ENCODE measurements at places on chromosomes 3 and 15. TPM values are rescaled to one million over a fixed set of nuclear protein-coding genes. Genes with fewer than 3 reads are reported as not detected.

DNA sequence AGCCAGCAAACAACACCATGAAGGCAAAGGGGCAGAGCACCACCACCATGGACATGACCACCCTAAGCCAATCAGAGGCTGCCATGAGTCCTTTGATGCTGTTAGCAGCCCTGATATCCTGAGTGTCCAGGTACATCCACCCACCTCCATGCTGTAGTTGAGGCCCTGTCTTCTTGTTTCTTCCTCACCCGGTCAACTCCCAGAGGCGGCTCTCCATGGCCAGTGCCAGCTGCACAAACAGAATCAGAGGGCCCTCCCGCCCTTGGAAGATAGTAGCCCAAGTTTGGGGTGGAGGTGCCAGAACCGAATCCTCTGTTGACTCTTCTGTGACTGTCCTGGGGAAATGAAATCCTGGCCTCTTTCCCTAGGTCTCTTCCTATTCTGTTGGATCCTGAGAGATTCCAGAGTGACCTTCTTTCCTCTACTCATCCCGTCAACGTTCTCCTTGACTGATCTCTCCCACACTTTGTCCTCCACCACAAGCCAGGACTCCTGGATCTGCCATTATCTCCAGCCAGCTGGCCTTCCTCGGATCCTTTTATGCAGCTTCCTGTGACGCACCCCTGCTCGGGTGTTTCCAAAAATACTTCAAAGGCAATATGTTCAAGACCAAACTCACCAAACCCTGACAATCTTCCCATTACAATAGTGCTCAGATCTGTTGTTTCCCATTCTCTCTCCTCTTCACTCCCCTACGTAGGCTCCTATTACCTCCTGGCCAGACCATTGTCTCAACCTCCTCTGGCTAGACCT lies 45.4 kb upstream of the DLG1 start:
- no peak for DNase-seq

Gene ROBO2
- polyA plus RNA-seq, result 0.55 TPM

- no peak for DNase-seq
Observed at GRCh38 chr15:55522742-55523450, 14.9 kb upstream of the DNAAF4 start.

GRCh38 chr3:112857526-112857925 lies 10.9 kb upstream of the CD200R1L start:
- no peak for DNase-seq

GRCh38 chr3:163071713-163072112 lies 1575.1 kb downstream of the OTOL1 start:
- peak; percentile 46 for DNase-seq

DNA sequence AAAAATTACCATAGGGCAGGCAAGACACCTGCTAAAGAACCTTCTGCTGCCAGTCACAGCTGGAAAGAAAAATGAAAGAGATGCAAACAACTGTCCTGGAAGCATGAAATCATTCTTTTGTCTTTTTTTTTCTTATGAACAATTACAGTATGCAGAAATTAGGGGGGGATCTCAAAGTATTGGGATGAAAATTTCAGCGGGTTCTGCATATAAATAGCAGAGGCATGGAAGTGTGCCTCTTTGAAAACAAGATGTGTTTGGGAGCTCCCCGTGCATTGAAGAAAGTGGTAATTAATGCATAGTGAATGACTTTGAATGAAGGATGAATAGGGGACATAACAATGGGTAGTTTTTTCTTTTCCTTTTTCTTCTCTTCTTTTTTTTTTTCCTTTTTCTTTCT lies 431.2 kb downstream of the SOX2 start:
- no peak for DNase-seq

GRCh38 chr3:12436514-12437220 lies 47.6 kb upstream of the TSEN2 start:
- peak; percentile 75 for DNase-seq

Gene SCN5A
- 0.02 TPM for polyA plus RNA-seq

DNA sequence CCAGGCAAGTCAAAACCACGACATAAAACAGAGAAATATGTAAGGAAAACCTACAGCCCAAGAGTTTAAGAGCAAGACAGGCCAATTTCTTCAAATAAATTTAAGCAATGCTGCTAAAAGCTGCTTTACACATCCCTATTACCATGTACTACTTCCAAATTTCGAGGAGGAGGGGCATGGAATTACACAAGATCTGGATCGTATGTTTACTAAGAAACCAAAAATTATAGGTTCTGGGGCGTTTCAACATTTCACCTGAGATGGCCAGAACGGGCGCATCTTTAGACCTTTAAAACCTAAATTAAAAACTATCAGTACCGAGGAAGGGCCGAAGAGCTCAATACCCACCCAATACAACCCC lies 664 bp upstream of the NR2C2 start:
- DNase-seq, result peak; percentile 50

Gene STARD5
- polyA plus RNA-seq, result 5.4 TPM

DNA sequence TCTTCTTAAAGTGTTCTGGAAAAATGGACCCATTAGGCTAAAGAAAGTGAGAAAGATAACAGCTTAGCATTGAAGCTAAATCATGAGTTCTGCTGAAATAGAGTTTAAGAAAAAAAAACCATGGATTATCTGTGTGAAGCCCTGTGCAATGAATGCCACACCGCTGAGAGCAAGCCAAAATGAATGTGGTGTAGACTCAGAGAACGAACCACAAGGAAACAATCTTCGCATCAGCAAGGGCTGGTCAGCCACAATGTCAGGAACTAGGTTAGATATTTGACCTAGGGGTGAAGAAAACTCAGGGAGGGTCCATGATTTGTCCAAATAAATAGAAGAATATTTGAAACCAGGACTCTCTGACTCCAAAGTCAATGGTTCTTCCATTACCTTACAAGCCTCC lies 91.4 kb upstream of the MEX3B start:
- DNase-seq, result no peak

GRCh38 chr15:77029166-77030047 lies 34.5 kb downstream of the PSTPIP1 start:
- no peak for DNase-seq

- DNase-seq, result no peak
Observed at GRCh38 chr3:42733501-42734262, 31.1 kb upstream of the HHATL start.

DNA sequence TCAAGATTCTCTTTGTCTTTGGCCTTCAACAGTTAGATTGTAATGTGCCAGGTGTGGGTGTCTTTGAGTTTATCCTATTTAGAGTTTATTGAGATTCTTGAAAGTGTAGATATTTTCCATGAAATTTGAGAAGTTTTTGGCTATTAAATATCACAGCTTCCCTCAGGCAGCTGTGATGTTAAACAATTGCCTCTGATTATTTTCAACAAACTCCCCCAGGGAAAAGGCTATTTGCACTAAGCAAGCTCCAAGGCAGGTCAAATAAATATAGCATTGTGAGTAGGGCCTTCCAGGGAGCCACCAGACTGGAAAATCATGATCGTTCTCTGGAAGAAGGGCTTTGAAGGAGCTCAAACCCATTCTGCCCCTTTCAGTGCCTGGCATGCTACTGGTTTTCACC lies 107.0 kb downstream of the EEFSEC start:
- no peak for DNase-seq

GRCh38 chr3:153618176-153618575 lies 456.1 kb downstream of the RAP2B start:
- DNase-seq, result no peak

- no peak for DNase-seq
Observed at GRCh38 chr15:75019916-75020315, 3.5 kb upstream of the PPCDC start.

All from lung (tissue), 17 donors.